ENCODE measurements at places on chromosomes 5 and 9. TPM values are rescaled to one million over a fixed set of nuclear protein-coding genes. Genes with fewer than 3 reads are reported as not detected.

TIFAB gene
- total RNA-seq = 0.43 TPM

TCF7 gene
- total RNA-seq = 11.1 TPM

PCDHGA3 gene
- not detected for total RNA-seq

FAM174A gene
- 13.5 TPM for total RNA-seq

PCDHA9 gene
- not detected for total RNA-seq

PAPPA gene
- total RNA-seq = 0.44 TPM

PRDM9 gene
- not detected for total RNA-seq

ECSCR gene
- 6.3 TPM for total RNA-seq

ZNF608 gene
- total RNA-seq = 25.7 TPM

HARS2 gene
- total RNA-seq = 20.9 TPM

AK1 gene
- total RNA-seq = 46.4 TPM

HCN1 gene
- not detected for total RNA-seq

BRIX1 gene
- total RNA-seq = 66.5 TPM

GPR150 gene
- total RNA-seq = not detected

HAPLN1 gene
- 0.47 TPM for total RNA-seq

B4GALT1 gene
- 15.3 TPM for total RNA-seq

PCDHB3 gene
- 2.4 TPM for total RNA-seq

AHRR gene
- total RNA-seq = 0.24 TPM

GRM6 gene
- not detected for total RNA-seq

OTP gene
- total RNA-seq = not detected

ACTBL2 gene
- total RNA-seq = not detected

PTGS1 gene
- not detected for total RNA-seq

GABBR2 gene
- not detected for total RNA-seq

IL3 gene
- not detected for total RNA-seq

IFNB1 gene
- not detected for total RNA-seq

EQTN gene
- not detected for total RNA-seq

MYOT gene
- not detected for total RNA-seq
